Activated T-cell treated with anti-CD3 and anti-CD28 coated beads for 4 hours (primary cell): ENCODE measurements at places on chromosomes 7 and 10.

GRCh38 chr10:88881922-88882645 lies 2.0 kb downstream of the STAMBPL1 start:
- no peak for DNase-seq

DNA sequence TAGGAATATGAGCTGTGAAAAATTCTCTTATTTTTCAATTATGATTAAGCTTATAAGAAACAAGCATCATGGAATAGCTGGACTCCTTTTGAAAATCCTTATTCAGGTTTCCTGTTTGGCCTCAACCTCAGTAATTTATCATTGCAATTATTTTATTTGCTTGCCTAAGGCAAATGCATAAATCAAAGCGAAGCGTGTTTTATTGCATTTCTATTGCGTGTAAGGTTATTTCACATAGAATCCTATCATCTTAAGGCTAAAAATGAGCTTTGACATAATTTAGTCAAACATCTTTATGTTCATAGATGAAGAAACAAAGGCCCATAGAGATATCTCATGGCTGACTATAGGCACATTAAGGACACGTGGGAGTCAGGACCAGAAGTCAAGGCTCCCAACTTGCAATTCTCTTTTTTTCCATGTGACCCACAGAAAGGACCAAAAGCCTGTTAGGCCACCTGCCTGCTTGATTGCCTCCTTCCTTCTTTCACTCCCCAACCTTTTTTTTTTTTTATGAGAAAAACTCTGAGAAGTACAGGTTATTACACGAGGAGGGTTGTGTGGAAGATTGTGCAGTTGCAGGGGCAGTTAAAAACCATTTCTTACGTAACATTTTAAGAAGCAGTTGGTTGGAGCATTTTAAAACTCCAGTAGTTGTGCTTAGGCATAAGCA lies 261.0 kb downstream of the HDAC9 start:
- DNase-seq, result no peak

GRCh38 chr7:126398851-126399529 lies 853.8 kb downstream of the GRM8 start:
- no peak for DNase-seq

GRCh38 chr10:78889536-78890063 lies 179.2 kb upstream of the ZMIZ1 start:
- no peak for DNase-seq

GRCh38 chr10:14953424-14954000 lies 384 bp downstream of the DCLRE1C start:
- DNase-seq, result peak; percentile 14

GRCh38 chr10:59464483-59464882 lies 102.1 kb upstream of the FAM13C start:
- DNase-seq, result no peak

DNA sequence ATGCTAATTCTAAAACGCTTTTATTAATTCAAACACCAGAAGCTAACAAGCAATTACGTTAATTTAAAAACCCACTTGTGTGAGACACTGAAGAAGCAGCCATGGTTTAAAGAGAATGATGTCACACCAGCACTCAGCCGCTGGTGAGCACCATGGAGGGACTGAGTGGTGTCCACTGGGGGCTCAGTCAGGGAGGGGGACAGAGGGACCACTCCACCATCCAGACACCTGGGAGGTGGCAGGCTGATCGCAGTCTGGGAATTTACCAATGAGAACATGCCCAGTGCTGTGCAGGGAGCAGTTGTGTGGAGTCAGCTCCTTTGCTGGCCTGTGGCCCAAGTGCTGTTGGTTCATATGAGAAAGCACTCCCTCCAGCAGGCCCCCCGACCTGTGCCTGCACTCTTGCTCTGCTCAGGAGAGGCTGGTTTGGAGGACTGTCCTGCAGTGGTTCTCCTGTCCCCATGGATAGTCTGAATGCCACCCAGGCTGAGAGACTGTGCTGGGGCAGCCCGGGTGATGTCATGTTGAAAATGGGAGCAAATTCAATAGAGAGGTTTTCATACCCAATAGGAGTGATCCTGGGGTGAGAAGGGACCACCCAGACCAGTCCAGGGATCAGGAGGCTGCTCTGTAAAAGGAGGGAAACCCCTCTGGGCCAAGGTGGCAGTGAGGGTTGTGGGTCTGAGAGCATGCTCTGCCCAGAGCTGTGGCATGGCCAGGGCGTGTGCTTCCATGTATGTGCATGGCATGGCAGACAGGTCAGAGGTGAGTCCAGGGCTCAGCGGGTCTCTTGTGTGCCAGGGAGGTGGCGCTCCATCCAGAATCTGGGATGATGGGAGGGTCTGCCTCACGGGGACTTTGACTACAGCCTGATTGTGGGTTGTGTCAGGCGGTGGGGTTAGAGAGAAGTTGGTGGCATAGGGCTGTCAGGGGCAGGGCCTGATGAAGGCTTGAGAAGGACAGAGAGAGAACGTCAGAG lies 12.7 kb downstream of the ADCY1 start:
- no peak for DNase-seq

DNA sequence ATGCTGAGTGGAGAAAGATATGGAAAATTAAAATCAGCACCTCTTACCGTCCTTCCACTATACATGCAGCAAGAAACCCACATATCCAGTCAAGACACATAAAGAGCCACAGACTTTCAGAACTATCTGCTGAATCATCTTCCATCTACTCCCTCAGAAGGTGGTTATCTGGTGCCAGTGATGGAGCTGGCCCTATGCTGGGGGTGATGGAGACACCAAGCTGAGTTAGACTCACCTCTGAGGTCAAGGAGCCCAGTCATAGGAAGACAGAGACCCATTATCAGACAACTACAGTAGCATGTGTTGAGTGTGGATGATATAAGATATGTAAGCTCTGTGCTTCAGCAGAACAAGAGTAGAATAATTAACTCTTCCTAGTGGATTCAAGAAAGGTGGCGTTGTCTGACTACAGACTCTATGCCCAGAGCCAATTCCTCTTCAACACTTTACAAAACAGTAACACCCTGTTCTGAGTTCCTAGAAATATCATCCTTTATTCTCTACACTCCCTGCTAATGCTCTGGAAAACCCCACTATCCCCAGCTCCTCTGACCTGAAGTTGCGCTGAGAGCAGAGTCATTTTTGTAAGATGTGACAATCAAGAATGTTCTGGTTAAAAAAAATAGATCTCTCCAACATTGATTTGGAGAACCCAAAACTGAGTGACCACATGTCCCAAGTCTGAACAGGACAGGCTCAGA lies 14.3 kb downstream of the CYP3A5 start:
- no peak for DNase-seq

DNA sequence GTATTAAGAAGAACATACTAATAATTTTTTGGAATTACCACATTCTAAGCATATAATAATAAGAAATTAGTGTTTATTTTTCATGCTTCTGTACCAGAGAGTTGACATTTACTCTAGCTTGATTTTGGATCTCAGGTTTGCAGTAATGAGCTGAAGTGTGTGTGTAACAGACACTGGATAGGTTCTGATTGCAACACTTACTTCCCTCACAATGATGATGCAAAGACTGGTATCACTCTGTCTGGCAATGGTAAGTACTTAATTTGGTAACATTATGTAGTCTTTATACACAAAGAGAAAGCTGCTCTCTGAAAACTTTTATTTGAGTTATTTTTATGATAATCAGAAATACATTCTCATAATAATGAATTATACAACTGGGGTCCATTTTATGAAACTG lies 54.1 kb downstream of the SRI start:
- no peak for DNase-seq

GRCh38 chr10:48708144-48708543 lies 23.5 kb downstream of the WDFY4 start:
- no peak for DNase-seq

DNA sequence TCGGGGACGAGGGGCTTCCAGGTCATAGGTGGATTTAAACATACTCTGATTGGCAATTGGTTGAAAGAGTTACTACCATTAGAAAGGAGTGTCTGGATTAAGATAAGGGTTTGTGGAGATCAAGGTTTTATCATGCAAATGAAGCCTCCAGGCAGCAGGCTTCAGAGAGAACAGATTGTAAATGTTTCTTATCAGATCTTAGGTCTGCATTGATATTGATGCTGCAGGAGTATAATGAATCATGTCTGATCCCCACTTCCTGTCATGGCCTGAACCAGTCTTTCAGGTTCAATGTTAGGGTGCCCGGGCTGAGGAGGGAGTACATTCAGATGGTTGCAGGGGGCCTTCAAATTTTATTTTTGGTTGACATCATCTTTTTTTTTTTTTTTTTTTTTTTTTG lies 51.4 kb downstream of the SH3PXD2A start:
- DNase-seq, result no peak

GRCh38 chr10:91908337-91909116 lies 759 bp downstream of the FGFBP3 start:
- peak; percentile 48 for DNase-seq

DNA sequence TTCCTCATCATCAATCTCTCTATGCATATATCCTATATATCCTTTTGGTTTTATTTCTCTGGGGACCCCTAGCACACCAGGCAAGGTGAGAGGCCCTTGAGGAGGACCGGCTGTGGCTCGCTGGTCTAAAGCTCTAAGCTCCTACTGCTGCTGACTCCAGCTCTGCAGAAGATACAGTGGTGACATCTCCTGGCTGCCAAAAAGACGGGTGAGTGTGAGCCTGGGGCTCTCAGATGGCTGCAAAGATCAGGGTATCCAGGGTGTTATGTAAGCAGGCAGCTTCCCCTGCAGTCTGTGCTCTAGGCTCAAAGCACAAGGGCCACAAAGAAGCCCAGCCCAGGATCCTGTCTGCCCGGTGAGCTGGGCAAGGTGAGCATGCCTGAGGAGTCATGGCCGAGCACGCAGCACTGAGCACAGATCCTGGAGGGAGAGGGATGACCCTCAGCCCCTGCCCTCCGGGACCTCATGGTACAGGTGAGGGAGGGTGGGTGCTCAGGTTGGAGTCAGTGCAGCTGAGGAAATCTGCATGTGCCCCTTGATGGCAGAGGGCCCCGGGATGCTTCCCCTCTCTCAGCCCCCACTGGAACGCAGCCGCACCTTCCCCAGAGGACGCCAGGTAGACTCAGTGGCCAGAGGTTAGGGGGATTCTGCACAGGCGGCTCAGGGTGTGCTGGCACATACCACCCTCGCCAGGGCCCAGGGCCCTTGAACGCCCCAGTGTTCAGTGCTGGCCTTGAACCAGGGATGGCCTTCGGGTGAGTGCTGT lies 95.4 kb upstream of the INSIG1 start:
- no peak for DNase-seq

DNA sequence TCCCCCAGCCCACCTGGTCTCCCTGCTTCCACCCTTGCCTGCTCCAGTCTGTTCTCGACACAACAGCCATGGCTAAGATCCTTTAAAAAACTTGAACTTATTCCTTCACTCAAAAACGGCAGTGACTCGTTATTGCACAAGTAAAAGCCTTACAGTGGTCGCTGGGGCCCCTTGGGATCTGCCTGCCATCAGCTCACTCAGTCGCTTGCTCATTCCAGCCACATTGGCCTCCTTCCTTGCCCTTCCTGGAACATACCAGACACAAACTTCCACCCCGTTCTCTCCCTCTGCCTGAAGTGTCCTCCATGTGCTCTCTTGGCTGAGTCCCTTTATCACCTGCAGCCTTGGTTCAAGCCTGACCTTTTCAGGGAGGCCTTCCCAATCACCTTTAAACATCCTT lies 4.7 kb downstream of the CCNY start:
- DNase-seq, result no peak

DNA sequence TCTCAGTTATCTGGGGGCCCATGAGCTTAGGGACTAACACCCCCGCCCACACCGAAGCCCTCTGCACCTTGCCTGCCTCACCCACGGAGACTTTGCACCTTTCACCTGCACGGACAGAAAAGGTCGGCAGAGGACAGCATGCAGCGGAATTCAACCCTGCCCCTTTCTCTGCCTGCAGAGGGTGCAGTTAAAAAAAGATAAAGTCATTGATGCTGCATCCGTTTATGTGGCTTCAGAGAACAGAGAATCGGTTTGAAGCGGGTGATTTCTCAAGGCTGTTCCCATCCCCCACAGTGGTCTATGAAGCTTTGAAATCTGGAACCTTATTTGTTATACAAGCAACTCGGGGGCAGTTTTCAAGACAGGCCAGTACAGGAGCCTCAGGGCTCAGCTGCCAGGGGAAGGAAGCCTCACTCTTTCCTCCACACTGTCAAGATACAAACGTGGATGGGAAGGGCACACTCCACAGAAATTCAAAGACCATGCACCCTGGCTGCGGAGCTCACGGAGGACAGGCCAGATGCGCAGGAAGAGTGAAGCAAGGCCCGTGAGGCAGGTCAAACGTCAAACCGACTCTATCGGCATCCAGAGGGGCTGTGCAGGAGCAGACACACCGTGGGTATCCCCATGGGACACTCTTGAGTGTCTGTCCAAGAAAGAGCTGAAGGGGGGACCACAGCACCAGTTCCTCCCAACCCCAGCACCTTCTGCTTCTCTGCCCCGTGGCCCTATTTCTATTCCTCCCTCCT lies 66.3 kb downstream of the INSIG1 start:
- no peak for DNase-seq

GRCh38 chr7:105218939-105219770 lies 169.6 kb downstream of the SRPK2 start:
- DNase-seq, result no peak

DNA sequence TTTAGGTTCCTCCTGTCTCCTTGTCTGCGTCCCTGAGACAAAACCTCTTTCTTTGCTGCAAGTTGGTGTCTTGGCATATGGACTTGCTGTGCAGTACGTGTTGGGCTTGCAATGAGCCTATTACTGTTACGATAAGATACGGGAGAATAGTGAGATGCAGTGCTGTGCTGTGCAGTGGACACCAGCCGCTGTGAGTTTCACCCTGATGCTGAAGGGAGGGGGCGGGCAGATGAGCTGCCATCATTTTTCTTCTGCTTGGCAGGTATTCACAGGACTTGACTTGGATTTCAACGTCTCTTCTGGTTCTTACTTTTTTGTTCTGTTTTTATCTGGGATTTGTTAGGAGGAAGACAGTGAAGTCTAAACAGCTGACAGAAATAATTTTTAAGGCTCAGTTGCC lies 257.1 kb upstream of the PITRM1 start:
- no peak for DNase-seq

DNA sequence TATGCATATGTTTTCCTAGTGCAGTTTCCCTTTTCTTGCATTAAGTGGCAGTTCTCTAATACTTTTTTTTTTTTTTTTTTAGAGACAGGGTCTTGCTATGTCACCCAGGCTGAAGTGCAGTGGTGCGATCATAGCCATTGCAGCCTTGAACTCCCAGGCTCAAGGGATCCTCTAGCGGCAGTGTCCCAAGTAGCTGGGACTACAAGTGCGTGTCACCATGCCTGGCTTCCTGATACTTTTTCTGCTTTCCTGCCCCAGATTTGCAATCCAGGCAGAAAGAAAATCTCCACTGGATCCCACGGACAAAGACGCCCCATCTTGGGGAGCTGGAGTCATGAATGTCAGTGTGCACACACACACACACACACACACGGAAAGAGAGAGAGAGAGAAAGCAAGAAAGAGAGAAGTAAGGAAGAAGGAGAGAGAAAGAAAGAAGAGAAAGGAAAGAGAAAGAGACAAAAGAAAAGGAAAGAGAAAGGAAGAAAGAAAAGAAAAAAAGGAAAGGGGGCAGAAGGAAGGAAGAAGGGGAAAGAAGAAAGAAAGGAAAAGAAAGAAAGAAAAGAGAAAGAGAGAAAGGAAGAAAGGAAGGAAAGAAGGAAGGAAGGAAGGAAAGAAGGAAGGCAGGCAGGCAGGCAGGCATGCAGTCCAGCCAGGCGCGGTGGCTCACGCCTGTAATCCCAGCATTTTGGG lies 37.5 kb upstream of the OCM2 start:
- DNase-seq, result no peak

GRCh38 chr7:139767561-139767982 lies 10.2 kb downstream of the HIPK2 start:
- no peak for DNase-seq

- no peak for DNase-seq
Measured at GRCh38 chr7:82348251-82348650, 95.3 kb downstream of the CACNA2D1 start.
